ENCODE measurements at places on chromosomes 7 and 10.

GRCh38 chr7:2203766-2204300, 28.9 kb downstream of the MAD1L1 start:
- DNase-seq: no peak

- DNase-seq: no peak
Measured at GRCh38 chr10:83037653-83038052, 1101.7 kb upstream of the GHITM start.

DNA sequence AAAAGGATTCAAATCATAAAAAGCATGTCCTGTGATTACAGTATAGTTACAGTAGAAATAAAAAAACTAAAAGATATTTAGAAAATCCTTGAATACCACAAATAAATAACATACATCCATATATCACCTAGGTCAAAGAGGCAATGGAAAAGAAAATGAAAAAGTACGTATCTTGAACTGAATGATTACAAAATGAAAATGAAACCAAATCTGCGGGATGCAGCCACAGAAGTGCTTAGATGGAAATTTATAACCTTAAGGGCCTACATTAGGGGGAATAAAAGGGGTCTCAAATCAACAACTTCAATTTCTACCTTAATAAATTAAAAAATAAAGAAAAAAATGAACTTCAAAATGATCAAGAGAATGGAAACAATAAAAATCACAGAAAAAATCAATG, 879.0 kb upstream of the CELF2 start:
- no peak for DNase-seq

DNA sequence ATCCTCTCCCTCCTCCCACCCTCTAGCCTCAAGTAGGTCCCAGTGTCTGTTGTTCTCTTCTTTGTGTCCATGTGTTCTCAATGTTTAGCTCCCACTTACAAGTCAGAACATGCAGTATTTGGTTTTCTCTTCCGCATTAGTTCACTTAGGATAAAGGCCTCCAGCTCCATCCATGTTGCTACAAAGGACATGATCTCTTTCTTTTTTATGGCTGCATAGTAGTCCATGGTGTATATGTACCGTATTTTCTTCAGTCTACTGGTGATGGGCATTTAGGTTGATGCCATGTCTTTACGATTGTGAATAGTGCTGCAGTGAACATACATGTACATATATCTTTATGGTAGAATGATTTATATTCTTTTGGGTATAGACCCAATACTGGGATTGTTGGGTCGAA, 1.6 kb upstream of the GOT1 start:
- no peak for DNase-seq

GRCh38 chr10:103884681-103885139, 29.3 kb upstream of the SH3PXD2A start:
- DNase-seq: peak; percentile 20

DNA sequence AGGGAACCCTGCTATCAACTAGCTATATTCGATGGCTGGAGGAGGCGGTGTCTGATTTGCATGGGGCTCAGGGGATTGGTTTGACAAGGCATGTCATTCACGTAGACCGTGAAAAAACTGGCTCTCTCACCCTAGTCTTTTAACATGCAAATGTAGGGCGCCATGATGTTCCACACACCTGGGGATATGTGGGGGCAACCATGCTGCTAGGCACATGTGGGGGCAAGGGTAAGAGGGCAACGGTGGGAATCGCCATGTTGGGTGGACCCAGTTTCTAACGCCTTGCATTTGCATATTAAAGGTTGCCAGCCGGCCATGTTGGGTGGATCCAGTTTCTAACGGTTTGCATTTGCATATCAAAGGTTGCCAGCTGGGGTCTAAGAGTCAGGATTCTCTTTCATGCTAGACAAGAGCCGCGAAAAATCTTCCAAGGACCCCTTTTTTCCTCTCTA, 419.2 kb upstream of the NFE2L3 start:
- DNase-seq: no peak

DNA sequence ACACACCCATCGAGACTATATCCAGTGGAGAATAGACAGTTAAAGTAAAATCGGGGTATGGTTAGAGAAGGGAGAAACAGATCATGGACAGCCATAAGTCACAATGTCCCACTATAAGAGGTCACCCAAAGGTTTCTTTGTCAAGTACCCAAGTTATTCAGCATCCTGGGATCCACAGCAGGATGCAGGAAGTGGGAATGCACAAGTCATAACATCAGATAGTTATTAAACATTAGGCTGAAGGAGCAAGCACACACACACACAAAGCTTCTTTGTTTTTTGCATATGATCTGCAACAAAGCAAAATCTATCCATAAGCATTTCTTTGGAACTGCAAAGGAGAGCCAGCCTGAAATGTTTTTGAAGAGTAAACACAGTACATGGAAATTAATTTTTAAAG, 111.6 kb downstream of the NOC3L start:
- no peak for DNase-seq

DNA sequence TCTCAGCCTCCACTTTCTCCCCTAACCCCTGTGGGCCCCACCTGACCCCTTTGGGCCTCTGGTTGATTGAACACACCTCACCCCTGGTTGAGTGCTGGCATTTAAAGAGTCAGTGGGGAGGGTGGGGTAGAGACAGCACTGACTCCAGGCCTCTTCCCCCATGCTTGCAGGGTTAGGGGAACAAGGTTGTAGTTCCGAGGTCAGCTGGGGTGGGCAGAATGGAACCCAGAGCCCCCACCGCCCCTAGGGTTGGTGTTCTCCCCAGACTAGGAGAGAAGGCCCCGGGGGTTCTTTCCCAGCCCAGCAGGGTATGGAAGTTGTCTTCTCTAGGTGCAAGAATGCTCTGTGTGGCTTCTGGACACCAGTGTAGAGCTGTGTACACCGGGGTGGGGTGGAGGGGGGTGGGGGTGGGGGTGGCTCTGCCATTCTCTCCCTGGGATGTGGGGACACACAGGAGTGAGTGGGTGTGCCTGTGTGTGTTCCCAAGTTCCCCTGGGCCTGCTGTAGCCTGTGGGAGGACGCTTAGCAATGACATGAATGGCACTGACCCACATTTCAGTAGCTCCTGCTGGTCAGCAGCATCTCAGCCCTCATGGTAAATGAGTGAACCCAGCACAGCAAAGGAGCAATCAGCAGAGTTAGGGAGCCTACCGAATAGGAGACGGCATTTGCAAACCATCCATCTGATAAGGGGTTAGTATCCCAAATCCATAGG, 33.6 kb downstream of the PRF1 start:
- DNase-seq: no peak

DNA sequence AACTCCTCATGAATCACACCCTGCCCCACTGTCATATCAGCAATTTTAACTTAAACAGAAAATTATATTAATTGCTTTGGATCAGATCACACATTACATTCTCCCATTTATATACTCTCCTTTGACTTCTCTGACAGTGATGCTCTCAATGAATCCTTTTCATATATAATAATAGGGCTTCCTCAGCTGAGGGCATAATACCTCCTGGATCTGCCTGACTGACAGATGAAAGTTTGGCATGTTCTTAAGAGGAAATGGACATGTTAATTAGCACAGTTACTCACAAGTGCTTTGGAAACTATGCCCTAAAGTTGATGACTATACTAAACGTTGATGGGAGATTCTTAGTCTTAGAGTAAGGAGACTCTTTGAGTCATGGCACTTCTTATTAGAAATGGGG, 478.2 kb upstream of the LRRN3 start:
- DNase-seq: no peak

GRCh38 chr10:109403551-109403950, 519.8 kb downstream of the XPNPEP1 start:
- DNase-seq: no peak

DNA sequence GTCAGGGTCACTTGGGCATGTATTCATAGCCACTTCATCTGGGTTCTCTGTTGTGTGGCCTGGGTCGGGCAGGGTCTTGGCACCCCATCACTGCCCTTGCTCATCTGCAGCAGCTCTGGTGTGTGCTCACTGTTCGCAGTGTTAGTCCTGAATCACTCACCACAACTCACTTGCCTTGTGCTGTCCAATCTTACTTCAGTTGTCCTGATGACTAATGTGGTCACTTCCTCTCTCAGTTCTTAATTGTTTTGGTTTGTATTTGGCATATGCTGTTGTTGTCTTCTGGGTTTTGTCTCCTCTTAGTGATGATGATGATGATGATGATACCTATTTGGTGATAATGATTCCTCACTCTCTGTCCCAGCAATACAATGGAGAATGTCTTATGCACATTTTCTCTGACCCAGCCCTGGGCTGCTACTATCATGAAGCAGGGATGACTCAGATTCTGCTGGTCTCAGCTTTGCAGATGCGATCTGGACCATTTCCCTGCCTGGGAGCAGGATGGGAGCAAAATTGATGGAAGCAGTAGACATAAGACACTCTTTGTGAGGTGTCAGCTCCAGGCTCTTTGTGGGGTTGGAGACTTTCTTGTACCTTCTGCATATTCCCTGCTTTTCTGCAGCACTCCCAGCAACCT, 17.0 kb downstream of the ADRA2A start:
- no peak for DNase-seq

DNA sequence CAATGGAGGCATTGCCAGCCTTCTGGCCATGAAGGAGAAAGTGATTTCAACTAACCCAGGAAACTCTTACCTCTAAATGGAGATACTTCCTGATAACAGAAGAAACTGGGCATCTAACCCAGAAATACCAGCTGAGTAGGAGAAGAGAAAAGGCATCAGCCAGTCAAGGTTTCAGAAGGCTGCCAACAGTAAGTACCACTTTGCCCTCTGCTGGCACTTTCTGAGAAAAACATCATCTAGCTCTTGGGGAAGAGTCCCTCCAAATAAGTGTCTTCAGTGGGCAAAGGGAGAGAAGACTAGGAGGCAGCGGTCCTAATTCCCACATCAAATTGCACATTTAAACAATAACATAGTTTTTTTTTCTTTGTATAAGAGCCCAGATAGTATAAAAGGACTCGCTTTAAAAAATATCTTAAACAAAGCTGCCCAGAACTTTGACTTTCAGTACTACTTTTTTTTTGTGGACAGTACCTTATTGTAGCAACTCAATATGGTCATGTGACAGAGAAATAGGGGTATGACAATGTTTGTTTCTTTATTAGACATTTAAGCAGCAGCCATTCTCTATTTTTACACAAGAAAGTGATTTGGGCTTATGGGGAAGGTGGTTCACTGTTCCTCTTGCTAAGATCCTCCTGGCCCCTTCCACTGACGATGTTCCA, 157.3 kb downstream of the CTTNBP2 start:
- DNase-seq: no peak

- DNase-seq: peak; percentile 69
Measured at GRCh38 chr10:119270762-119271366, 63.5 kb downstream of the GRK5 start.

DNA sequence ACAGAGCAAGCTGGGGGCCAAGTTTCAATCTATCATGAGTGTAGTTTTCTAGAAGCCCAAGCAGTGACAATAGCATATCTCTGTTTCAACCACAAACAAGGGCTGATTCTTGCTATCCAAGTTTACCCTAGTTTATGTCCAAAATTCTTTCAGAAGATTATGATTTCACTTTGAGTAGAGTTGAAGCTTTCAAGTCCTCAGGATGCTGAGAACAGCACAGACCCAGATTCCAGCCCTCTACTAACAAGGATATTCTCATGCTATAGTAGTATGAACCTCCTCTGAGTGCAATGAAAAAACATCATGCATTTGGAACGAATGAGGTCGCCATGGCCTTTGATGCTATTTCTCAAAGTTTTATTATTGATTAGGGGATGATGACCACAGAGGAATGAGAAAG, 344.1 kb upstream of the NPVF start:
- DNase-seq: no peak

GRCh38 chr7:116859323-116859722, 3.1 kb upstream of the CAPZA2 start:
- DNase-seq: no peak

DNA sequence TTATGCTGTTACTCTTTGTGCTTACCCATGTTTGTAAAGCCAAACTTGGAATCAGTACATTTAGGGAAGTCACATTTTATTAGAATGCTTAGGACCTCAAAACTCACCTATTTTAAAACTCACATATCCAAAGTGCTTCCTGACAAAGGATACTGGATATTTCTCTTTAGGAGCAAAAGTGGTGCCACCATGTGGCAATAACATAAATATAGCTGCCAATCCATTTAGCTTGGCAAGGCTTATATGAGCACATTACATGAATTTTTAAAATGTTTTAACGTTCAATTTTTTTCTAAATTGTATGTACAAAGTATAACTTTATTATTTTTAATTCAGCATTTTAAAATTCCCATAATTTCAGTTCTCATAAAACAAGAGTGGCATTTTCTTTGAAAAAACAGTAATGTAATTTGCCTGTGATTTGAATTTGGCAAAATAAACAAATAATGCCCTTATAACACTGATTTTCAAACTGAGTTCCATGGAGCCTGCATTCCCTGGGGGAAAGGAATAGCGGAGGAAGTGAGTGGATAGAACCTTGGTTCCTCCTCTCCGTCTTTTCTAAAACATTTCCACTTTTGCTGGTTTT, 75.4 kb downstream of the HDAC9 start:
- DNase-seq: no peak

GRCh38 chr10:123995461-123996131, 97.8 kb downstream of the CHST15 start:
- peak; percentile 39 for DNase-seq

DNA sequence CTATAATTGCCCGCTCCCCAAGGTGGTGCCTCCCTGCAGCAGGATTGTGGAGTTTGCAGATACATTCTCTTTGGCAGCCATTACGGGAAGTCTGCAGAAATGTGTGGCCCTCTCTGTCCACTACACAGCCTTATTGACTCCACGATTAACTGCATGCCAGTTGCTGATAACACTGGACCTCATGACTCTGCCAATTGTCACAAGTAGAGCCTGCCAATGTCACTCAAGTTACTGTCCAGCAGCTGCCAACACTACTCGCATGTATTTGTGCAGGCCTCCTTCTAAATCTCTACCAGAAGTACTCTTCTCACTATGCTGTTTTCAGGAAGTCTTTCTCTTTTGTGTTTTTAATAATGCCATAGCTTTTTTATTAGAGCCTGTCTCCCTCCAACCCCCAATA, 128.8 kb downstream of the PPP1R3A start:
- no peak for DNase-seq

DNA sequence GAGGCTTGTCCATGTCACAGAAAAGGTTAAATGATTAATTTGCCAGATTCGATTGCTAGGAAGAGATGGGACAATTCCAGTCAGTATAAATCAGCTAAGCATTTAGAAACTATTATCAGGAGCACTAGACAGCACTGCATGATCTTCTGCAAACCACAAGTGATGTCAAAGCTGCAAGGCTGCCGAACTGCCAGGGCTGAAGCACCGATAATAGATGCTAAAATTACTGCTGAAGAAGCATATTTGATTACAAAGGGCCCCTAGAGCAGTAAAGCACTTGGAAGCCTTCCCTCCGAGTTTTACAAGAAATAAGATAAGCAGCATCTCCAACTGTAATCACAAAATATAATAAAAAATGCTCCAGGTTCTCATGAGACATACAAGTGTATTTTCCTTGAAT, 40.6 kb downstream of the RNLS start:
- no peak for DNase-seq

DNA sequence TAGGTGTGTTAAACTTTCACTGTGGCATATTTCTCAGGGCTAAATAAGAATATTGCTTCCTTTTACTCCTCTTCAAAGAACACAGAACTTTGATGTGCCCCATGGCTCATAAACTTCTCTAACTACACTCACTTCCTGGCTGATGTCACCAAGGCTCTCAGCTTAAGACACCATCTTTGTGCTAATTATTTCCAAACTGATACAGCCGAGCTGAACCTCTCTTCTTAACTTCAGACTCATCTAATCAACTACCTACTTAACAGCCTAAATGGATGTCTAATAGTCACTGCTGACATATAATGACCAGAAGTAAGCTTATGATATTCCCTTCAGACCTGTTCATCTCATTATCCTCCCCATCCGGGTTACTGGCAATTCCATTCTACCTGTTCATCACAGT, 3.6 kb downstream of the C10orf67 start:
- DNase-seq: no peak

GRCh38 chr10:60910543-60910942, 33.4 kb downstream of the RHOBTB1 start:
- no peak for DNase-seq
